ENCODE measurements at places on chromosomes 13 and 19.

GRCh38 chr13:32905063-32905863 lies 111.0 kb upstream of the KL start:
- DNase-seq = peak; percentile 74

- no peak for DNase-seq
Observed at GRCh38 chr13:36068566-36068965, 62.6 kb downstream of the DCLK1 start.

DNA sequence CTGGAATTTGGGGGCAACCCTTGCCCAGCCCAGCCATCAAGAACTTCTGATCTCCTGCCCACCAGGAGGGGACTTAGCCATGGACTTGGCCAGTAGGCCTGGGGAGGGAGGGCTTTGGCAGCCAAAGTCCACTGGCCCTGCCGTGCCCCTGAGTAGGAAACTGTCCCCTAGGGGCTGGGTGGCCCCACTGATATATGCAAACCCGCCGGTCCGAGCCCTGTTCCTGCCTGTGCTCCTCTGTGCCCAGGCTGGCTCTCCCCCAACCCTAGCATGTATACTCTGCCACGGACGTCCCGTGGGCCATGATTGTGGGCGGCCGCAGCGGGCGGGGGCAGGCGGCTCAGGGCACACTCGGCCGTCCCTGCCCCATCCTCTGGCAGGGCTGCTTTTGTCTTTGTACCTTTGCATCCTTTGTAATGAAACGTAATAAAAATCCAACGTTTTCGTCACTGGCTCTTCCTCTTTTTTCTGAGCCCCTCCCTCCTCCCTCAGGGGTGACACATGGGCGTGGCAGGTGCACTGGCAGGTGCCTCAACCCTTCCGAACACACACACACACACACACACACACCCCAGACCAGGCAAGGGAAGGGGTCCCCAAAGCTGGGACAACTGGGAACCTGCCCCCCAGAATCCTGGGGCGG lies 9.1 kb downstream of the COMP start:
- DNase-seq = peak; percentile 50

- DNase-seq = no peak
Observed at GRCh38 chr13:78100486-78100885, 181.9 kb upstream of the EDNRB start.

DNA sequence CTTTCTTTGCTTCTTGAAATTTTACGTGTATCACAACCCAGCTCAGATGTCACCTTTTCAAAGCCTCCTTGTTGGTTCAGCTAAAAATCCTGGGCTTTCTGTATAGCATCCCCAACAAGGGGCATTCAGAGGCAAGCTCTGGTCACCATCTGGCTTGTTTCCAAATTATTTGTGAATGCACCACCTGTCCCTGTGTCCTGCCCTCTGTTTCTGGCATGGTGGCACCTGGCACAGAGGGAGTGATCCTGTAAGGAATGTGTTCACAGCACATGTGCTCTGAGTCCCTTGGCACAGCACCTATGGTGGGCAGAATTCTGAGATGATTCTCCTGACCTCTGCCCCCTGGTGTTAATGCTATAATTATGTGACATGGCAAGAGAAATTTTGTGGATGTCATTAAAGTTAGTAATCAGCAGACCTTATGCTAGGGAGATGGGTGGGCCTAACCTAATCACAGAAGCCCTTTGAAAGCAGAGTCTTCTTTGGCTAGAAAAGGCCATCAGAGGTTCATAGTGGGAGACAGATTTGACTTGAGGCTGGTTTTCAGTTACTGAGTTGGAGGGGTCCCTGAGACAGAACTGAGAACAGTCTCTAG lies 76.3 kb downstream of the ZNF429 start:
- no peak for DNase-seq

DNA sequence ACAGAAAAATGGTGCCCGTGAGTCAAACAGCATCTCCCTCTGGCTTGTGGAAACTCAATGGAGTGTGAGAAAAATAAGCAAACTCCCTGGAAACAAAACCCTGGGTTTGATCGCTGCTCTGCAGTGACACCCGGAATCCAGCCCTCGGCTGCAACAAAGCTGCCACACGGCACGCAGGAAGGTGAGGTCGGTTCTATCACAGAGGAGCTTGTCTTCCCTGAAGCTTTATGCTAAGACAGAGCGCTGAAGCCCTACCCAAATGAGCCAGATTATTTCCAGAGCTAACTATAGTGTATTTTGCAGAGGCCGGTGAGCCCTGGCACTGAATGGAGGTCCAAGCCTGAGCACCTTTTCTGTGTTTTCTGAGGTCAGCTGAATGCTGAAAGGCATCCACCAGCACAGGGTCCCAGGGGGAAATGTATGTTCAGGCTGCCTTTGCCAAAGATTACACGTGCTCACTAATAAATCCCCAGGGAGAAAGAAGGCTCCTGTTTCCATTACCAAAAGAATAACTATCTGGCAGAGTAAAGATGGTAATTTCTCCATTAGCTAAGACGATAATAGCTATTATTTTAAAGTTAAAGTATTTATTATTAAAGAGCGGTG lies 77.8 kb downstream of the TSHZ3 start:
- DNase-seq = no peak

- DNase-seq = no peak
Observed at GRCh38 chr19:11457115-11457514, 21.7 kb downstream of the PRKCSH start.

GRCh38 chr19:50559636-50560035 lies 8.6 kb downstream of the LRRC4B start:
- no peak for DNase-seq

GRCh38 chr13:56102641-56103040 lies 1038.1 kb upstream of the PRR20A start:
- DNase-seq = no peak

DNA sequence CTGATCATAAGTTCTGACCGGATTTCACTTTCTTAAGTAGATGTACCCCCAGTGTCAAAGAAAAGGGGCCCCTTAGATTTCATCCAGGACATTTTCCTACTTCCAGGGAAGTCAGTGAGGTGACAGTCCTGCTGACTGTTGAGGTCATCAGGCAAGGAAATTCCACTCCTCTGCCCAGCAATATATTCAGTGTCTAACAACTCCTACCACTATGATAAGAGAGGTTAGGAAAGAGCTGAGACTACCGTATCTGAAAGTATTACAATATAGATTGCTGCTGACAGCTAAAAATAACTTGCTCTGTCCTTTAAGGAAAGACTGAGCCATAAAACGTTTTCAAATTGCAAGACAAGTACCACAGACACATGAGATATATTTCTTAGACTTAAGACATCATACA lies 325.1 kb downstream of the EFNB2 start:
- DNase-seq = no peak

DNA sequence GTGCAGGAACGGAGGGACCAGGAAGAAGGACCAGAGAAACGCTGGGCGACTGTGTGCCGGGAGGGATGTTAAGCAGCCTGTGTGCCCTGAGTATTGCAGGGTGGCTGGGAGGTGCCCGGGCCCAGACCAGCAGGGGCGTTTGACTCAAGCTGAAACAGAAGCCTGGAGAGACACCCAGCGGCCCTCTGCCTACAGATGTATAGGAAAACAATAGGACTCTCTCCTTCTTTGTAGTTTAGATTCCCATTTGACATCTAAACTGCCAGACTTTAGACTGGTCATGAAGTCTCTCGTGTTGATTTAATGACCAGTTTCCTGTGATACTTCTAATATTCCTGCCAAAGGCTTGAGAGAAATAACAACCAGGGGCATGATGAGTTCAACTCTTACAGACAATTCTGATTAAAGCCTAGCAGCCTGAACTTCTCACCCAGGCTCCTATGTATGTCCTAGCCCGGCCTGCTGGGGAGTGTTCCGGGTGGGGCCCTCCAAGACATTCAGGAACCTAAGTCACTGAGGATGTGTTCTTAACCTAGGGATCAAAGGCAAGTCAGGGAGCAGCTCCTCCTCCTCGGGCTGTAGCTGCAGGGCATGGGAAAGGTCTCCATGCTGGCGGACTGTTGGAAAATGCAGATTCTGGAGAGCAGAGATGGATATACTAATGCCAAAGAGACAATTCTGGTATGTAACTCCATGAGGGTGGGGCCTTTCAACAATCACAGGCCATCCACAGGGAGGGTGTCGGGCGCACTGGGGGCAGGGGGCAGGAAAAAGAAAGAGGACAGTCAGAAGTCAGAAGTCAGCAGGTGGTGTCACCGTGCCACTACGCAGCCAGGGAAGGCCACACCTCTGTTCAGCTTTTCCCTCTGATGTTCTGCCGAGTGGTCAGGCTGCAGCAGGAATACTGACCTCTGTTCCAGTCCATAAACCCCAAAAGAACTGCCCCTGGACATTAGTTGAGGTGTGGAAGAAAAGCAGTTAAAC lies 131.8 kb downstream of the STARD13 start:
- no peak for DNase-seq

- peak; percentile 88 for DNase-seq
Observed at GRCh38 chr19:55165952-55166529, 372 bp downstream of the DNAAF3 start.

GRCh38 chr13:113126265-113127150 lies 3.9 kb downstream of the F10 start:
- DNase-seq = no peak

DNA sequence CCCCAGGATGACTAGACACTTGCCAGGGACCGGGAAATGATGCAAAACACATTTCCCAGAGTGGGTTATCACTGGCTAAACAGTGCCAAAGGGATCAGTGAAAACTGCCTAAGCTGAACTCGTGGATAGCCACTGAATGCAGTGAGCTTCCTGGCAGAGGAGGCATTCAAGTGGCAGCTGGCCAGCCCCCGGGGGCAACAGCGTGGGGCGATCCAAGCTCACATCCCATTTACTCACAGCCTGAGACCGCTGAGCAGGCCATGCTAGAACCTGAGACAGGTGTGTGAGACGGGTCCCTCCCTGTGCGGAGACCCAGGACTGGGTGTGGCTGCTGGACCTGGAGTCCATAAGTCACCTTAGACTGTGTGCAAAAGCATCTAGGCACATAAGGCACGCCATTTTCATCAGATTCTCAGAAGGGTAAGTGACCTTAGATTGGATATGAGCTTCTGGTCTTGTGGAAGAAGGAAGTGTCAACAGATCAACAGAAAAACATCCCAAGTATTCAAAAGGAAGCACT lies 51.9 kb upstream of the SLC15A1 start:
- no peak for DNase-seq

- no peak for DNase-seq
Observed at GRCh38 chr19:38596057-38596981, 21.4 kb downstream of the MAP4K1 start.

DNA sequence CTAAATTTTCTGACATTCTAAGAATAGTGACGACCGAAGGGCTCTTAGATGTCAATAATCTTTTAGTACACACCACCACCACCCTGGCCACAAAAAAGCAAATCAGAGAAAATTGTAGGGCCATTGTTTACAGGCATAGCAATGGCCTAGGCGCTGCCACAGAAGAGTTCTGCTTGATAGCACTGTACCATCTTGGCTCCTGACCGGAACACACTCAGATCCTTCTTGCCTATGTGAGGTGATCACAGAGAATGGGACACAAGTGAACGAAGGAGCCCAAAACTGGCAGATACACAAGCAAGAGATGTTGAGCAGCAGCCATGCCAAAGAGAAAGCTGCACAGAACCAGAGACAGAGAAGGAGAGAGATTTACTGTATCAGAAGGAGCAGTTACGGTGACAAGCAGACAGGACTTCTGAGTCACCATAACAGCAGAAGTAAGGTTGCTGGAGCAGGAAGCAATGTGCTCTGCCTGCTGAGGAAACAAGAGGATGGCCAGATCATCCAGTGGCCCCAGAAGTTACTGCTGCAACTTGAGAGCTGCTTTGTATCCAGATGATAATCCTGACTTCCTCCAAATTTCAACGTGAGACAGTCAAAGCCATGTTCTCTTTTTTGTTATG lies 105.2 kb downstream of the SLITRK6 start:
- peak; percentile 4 for DNase-seq

DNA sequence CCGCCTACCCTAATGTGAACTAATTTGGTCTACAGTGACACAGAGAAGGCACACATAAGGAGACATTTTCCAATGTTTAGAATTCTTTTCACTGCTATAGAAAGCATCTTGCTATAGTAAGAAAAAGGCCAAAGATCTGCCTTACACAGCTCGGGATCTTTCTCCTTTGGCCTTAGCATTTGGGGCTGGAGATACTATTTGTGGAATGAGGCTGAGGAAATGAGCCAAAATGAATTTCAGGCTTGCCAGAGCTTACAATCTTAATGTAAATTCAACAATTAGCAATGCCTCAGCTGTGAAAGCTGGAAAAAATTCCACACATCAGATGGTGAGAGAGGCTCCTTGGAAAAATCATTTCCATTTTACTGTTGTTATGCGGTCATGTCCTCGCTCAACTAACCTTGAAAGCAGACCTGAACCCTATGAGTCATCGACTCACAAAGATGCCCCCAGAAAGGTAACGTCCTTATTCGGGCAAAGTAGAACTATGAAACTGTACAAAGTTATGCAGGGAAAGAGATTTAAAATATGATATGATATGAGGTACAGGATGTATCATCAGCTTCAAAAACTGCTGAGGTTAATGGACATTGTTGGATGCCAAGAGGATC lies 324.5 kb upstream of the NBEA start:
- DNase-seq = no peak

GRCh38 chr13:112341976-112342735 lies 34.0 kb upstream of the SPACA7 start:
- no peak for DNase-seq

- DNase-seq = no peak
Observed at GRCh38 chr19:14407605-14408484, 11.3 kb downstream of the DDX39A start.

DNA sequence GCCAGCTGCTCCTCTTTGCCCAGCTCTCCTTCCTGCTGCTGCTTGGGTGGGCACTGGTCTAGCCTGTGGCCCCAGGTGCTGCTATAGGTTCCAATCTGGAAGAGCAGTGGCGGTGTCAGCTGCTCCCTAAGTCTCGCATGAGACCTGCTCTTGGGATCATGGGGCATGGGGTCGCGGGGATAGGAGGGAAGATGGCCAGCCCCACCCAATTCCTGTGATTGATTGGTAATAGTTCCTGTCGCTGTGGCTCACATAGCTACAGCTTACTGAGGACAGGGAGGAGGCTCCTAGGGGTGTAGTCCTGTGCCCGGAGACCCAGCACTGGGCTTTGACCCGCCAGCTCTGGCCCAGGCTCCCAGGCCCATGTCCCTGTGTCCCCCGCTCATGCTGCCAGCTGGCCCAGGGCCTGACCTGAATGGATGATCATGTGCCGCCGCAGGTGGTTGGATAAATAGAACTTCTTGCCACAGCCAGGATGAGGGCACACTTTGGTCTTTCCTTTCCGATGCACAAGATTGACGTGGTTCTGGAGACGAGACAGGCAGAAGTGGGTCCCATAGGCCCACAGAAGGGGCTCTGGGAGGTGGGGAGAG lies 4.5 kb upstream of the ELAVL3 start:
- DNase-seq = no peak
